ENCODE measurements at places on chromosomes 16 and 17.

GRCh38 chr17:21089933-21090901 is 36.5 kb upstream of the DHRS7B start:
- DNase-seq = no peak

DNA sequence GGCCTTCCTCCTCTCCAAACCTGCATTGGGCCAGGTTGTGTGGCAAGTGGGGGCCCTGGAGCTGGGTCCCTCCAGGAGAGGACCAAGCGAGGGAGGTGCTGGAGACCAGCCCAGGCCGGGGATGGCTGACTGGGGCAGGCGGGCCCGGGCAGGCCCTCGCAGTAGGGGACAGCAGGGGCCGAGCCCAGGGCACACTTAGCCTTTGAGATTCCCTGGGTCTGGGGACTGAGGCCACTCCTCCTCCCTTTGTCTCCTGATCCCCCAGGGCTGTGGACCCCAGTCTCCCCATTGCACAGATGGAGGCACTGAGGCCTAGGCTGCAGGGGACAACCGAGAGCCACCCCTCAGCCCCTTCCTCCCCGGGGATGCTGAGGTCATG is 5.2 kb downstream of the FOXJ1 start:
- DNase-seq = no peak

- DNase-seq = no peak
These were observed 8.0 kb downstream of the CCNF start for GRCh38 chr16:2437032-2437790.

GRCh38 chr17:62573480-62574117 is 53.9 kb upstream of the MRC2 start:
- DNase-seq = no peak

GRCh38 chr17:37759014-37759637 is 14.3 kb upstream of the HNF1B start:
- DNase-seq = no peak

DNA sequence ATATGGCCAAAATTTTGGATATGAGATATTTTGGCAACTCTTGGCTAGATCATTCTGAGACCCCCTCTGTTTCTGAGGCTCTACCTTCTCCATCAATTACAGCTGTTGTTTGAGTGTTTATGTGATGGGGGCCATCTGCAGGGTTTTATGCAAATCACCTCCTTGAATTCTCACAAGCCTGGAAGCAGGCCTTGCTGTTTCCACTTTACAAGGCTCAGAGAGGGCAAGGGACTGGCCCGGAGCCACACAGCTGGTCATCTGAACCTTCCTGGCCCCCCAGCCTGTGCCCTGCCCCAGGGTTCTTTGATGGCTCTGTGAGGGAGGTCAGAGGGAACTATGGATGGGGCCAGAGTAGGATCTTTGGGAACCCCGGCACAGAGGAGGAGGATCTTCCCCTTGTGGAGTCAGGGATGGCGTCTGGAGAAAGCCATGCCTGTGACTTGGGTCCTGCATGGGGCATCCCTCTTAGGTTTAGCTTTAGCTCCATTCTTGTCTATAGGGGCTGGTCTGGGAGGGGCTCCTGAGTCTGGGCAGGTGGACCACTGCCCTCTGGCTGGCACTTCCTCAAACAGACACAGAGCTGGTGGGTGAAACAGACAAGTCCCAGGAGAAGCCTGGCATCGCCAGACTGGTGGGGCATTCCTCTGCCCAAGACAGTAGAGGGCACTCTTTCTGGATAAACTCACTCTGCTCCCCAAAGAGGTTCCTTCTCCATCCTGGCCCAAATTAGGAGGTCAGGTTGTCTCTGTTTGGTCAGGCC is 26.2 kb downstream of the IL21R start:
- DNase-seq = no peak

DNA sequence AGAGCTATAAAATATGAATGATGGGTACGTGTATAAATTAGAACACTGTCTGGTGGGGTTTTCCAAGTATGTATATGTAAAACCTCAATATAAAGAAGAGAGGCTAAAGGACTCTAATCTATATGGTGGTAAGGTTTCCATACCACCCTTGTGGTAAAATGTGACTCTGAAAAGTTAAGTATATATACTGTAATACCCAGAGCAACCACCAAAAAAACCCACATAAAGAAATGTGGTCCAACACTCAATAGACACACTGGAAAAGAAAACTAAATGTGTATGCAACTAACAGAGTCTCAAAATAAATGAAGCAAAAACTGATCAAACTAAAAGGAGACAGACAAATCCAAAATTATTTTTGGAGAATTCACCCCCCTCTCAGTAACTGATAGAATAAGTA is 72.2 kb downstream of the XPO6 start:
- no peak for DNase-seq

DNA sequence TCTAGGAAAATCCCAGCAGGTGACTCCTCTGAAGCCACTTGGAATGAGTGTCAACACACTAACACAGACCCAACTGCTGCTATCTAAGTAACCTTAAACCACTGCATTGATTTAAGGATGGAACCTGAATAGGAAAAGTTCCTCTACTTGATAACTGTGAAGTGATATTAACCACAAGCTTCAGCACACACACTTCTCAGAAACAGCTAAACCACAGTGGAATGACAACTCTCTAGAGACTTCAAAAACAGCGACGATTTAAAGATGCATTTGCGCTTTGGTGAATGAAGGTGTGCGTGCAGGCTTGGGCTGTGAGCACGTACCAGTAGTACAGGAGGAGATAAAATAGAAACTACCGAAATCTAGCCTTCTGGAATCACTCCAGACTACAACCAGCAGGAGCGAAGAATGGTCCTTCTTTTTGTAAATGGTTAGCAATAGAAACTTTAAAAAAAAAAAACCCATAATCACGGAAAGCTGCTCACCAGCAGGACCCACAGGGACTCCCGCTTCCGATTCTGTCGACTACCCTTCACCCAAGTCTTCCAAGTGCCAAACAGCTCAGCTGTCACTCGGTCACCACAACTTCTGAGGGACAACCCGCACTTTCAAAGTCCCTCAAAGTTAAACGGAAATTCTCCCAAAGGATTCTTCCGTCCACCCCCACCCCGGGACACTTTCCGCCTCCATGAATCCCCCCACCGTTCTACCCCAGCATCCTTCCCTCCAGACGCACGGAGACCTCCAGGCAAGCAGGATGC is 137.7 kb upstream of the CORO6 start:
- peak; percentile 15 for DNase-seq

DNA sequence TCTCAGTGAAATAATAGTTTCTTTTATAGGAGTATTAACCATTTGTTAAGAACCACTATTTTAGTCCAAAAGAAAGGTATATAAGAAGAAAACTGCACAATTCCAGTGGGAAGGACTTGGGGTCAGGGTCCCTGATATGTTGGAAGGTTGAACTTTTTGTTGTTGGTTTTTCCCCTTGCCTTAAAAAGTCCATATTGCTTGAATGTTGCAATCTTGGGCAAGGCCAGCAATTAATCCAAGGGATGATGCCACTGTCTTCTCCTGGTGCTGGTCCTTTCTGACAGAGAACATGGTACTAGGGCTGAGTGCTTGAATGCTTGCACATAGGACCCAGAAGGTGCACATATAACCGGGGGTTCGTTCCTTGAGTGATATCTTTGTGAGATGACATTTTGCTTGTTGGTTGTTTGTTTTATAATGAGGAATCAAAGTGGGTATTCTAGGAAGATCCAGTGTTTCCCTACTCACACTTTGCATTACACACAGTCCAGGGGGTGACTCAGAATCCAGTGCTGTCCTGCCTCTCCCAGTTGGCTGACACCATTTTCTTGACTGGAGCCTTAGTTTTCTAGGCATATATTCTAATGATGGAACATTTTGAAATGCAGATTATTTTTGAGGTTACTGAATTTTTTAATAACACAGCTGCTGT is 54.9 kb downstream of the SIAH1 start:
- no peak for DNase-seq

GRCh38 chr16:84606081-84606875 is 11.6 kb downstream of the COTL1 start:
- DNase-seq = no peak

GRCh38 chr16:75025761-75026160 is 26.9 kb downstream of the ZNRF1 start:
- peak; percentile 16 for DNase-seq

- DNase-seq = no peak
These were observed 30.2 kb upstream of the ABCA3 start for GRCh38 chr16:2370721-2371120.

DNA sequence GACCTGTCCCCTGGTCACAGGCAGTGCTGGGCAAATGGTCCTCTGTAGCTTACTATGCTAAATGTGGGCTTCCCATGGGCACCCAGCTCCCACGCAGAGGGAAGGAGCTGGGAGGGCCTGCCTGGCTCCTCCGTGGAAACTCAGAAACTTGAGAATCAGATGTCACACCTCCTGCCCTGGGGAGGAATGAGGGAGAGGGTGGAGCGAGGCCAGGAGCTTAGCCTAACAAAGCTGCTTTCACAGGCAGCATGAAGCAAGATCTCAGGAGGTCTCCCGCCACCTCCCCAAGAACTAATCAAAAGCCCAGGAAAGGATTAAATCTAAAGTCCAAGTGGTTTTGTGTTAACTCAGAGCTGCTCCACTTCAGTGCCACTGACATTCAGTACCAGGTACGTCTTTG is 33.6 kb upstream of the XYLT2 start:
- DNase-seq = peak; percentile 29

GRCh38 chr16:12354296-12354833 is 377.8 kb downstream of the SNX29 start:
- no peak for DNase-seq

- no peak for DNase-seq
These were observed 226.4 kb upstream of the GOT2 start for GRCh38 chr16:58960484-58960883.

GRCh38 chr16:55248058-55248457 is 75.9 kb upstream of the IRX6 start:
- DNase-seq = no peak

DNA sequence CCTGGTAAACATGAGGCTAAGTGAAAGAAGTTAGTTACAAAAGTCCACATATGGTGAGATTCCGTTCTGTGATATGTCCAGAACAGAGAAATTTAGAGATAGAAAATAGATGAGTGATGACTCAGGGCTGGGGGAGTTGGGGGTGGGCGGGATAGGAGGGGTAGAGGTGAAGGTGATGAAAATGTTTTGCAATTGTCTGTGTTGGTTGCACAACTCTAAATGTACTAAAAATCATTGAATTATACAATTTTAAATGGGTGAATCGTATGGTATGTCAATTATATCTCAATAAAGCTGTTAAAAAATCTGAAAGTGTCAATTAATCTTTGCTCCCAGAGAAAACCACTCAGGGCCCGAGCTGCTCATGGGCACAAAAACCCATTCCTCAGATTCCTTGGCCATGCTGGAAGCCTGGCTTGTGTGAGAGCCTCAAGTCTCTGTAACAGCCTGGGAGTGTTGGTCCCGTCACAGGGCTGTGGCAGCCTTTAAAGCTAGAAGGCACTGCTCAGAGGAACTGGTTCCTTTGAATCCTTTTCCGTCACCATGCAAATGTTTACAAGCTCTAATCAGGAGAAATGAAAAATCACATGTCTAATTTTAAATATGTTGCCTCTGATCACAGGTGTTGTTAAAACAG is 225.3 kb downstream of the WWOX start:
- no peak for DNase-seq

All from fibroblast of gingiva (primary cell).